ENCODE measurements at places on chromosomes 12 and 14.

GRCh38 chr14:76917158-76917596, 91.0 kb downstream of the LRRC74A start:
- DNase-seq: peak; percentile 59

DNA sequence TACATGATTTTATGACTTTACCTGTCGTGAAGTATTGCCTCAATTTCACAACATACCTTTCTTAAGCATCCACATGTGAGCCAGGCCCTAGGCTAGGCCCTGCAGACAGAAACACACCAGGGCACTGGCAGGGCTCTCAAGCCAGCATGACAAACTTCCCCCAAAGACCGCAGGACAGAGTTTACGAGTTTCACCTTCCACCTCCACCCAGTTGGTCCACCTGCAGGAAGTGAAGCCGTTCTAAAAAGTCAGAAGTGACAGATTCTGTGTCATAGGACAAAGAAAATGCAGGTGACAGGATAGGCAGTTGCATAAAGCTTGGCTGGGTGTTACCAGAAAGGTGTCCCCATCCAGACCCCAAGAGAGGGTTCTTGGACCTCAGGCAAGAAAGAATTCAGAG, 382.3 kb downstream of the PCNX1 start:
- DNase-seq: no peak

- no peak for DNase-seq
Measured at GRCh38 chr14:92848887-92849286, 54.8 kb downstream of the GOLGA5 start.

- no peak for DNase-seq
Measured at GRCh38 chr14:37969511-37969979, 238.2 kb upstream of the SSTR1 start.

DNA sequence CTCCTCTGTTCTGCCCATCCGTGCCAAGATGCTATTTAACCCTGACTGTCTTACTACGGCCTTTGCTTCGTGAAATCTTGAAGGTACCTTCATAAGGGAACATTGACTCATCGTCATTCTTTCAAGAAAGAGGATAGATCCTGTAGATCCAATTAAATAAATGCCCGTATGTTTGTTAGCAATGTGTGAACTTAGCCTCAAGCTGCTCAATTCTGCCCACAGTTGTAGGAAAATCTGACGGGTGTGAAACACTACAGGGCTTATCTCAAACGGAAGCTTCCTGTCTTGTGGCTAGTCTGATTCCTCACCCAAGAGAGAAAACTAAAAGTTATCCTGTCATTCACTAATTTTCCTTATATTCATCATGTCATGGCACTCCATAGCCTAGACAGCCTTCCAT, 168.0 kb upstream of the TBX3 start:
- no peak for DNase-seq

GRCh38 chr12:7555752-7556151, 52.2 kb upstream of the CD163 start:
- DNase-seq: peak; percentile 54

DNA sequence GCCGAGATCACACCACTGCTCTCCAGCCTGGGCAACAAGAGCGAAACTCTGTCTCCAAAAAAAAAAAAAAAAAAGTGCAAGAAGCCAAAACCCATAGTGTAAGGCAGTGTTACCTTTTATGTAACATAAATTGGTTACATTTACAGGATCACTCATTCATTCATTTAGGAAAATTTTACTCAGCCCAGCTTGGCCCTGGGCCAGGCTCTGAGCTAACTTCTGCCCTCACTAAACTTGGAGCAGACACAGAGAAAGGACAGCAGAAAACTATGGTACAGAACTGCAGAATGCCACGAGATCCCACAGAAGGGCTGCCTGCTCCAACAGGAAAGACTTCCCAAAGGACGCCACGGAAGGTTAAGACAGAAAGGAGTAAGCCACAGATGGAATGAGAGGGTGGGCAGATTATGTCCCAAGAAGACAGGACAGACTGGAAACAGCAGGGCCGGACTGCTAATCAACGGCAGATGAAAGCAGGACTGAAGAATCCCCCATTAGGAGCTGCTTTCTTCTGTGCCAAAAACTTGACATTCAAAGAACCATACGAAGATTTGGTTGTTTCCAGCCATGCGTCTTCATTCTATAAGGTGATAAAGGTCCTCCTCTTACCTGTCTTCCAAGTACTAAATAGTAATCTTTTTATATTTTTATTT, 18.9 kb downstream of the PPP1R13B start:
- no peak for DNase-seq

GRCh38 chr12:13079440-13079906, 24.0 kb downstream of the GSG1 start:
- no peak for DNase-seq

GRCh38 chr14:59918824-59919569, 947 bp upstream of the LRRC9 start:
- no peak for DNase-seq

DNA sequence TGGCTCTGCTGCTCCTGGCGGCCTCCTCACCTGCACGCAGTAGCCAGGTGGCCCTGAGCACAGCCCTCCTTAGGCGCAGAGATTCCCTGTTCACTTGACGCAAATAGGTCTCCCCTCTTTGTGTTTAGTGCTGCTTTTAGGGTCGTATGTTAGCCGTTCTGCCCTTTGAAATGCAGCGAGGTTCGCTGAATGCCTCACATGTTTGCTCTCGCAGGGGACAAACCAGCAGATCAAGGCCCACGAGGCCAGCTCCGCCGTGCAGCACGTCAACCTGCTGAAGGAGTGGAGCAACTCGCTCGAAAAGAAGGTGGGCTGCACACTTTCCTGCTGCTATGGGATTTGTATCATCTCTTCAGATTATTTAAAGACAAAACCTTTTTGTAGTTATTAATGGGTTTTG, 31.4 kb upstream of the AMN start:
- DNase-seq: no peak

DNA sequence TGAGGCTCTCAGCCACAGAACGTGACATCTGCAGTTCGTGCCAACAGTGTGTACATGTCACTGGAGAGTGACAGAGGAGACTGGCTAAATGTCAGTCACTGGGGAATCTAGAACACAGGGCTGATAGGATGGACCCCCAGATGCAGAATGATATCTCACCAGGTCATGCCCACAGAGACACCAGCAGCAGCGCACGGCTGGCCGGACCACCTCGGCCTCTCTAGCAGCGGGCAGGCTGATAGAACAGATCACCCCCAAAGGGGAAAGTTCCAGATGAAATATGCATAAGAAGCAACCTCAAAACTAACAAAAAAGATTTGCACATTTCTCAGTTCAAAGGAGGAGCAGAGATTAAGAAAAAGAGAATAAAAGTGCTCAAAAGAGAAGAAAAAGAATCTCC, 266.5 kb downstream of the SEC23A start:
- DNase-seq: no peak

DNA sequence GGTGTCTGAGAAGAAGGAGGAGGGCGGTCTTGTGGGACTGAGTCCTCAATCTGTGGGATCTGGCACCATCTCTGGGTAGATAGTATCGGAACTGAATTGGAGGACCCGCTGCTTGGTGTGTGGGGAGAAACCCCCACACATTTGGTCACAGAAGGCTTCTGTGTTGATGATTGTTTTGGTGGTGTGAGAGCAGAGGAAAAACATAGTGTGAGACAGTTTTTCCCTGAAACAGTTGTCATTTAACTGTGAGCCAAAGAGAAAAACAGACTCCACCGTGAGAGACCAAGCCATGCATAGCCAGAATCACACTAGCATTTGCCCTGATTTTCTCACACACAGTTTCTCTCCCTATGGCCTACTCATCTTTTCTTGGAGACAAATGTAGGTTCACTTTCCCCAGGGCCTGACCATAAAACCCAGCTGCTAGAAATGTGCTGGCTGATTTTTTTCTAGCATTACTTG, 91.4 kb upstream of the FLRT2 start:
- no peak for DNase-seq

DNA sequence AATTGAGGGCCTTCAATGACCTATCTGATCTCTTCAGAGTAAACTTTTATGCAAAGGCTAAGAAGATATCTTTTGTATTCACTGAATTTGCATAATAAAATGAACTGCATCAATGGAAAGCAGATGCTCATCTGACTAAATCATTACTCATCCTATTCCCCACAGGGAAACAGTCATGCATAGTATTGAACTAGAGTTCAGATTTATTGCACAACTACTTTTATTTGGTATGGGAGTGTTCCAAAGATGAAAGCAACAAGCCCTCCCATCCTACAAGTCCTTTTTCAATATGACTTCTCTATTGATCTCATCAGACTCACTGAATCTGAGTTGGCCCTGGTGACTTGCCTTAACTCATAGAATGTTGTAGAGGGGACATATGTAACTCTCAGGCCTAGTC, 159.8 kb downstream of the KITLG start:
- peak; percentile 94 for DNase-seq

DNA sequence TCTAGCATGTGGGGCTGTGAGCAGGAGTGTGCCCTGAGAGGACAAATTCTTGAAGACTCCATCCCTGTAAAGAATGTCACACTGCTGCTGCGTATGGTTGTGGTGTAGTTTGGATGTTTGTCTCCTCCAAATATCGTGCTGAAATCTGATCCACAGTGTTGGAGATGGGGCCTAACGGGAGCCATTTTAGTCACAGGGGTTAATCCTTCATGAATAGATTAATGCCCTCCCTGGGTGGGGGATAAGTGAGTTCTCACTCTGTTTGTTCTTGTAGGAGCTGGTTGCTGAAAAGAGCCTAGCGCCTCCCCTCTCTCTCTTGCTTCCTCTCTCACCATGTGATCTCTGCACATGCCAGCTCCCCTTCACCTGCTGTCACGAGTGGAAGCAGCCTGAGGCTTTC, 94.5 kb upstream of the VASH1 start:
- no peak for DNase-seq

- no peak for DNase-seq
Measured at GRCh38 chr12:54294152-54294952, 6.5 kb downstream of the NFE2 start.

Measured in HS-5 (cell line).